ENCODE measurements at places on chromosomes 12 and 14.

GRCh38 chr14:34496007-34496678 is 34.1 kb upstream of the SPTSSA start:
- DNase-seq: no peak

GRCh38 chr12:124919521-124920352 is 5.3 kb upstream of the UBC start:
- DNase-seq: no peak

- no peak for DNase-seq
These were observed 23.0 kb upstream of the ATP2B1 start for GRCh38 chr12:89731614-89732013.

GRCh38 chr12:129409281-129409680 is 494.5 kb downstream of the TMEM132D start:
- DNase-seq: no peak

DNA sequence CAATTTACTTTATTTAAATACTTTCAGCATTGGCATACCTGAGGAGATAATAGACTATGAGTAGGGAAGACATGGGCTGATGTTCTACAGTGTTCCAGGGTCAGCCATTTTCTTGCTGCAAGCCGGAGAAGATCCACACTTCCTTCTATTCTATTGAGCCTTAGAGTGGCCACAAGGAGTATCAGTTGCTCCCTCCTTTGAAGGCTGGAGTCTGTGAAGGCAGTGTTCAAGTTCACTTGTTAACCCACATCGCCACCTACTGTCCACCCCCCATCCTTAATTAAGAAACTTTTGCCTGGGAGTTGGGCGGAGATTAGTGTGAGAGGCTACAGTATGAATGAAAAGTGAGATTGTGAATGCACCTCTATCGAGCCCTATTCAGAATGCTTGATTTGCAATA is 666.6 kb downstream of the NRXN3 start:
- DNase-seq: no peak

DNA sequence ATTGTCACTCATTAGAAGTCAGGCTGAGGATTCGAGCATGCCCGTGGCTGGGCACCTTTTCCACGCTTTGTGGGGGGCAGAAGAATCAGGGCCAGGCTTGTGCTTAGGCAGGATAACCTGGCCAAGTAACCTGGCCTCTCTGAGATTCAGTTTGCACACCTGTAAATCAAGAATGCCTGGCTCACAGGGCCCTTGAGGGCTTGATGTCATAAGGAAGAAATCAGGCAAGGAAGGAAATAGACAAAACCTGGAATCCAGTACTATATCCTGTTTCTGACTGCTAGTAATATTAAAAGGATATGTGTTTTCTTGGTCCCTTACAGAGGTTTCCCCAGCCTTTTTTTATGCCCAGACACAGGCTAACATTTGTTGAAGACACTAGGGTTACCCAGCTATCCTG is 91.9 kb downstream of the SAMD4A start:
- no peak for DNase-seq

DNA sequence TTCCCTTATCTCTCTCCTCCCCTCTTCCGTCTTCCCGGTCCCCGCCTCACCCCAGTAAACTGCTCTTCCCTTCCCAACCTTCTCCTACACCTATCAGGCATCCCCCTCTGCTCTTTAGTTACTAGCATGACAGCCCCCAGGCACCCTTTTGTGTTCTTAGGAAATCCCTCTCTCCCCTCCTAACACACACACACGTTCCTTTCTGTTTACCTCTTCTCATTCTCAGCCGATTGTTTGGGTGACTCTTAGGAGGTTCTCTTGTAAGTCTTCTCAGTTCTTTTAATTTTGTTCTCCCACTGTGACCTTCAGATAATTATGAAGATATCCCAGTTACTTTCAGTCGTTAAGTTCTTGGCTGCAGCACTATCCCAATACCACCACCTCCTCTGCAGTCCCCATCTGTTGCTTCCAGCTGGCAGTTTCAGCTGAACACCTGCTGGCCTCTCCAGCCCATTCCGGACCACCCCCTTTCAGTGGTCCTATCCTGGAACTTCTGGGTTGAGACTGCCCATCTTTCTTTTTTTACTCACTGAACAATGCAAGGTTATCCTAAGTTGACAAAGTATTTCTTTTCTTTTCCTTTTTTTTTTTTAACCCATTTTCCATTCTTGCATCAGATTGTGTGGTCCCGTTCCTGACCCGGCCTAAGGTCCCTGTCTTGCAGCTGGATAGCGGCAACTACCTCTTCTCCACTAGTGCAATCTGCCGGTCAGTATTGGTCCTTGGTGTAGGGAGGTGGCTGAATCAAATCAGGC is 711 bp downstream of the MARS1 start:
- no peak for DNase-seq

GRCh38 chr12:70507442-70507841 is 129.8 kb downstream of the PTPRB start:
- no peak for DNase-seq

DNA sequence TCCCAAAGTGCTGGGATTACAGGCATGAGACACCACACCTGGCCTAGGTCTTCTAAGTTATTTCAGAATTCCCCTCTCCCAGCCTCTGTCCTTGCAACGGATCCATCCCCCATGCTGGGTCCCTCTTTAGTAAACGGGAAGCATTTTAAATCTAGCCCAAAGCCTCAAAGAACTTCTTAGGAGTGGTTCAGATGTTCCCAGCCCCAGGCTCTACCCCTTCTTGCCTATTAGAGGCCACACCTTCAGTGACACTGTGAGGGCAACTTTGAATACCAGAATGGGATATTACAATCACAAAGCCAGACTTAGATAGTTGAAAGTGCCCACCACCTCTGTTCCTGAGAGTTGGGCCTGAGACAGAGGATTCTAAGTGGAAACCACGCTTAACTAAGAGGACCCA is 18.1 kb upstream of the SPPL3 start:
- no peak for DNase-seq

- DNase-seq: no peak
These were observed 167.4 kb upstream of the HMGA2 start for GRCh38 chr12:65656891-65657351.
